ENCODE measurements at places on chromosomes 2 and 18. TPM values are rescaled to one million over a fixed set of nuclear protein-coding genes. Genes with fewer than 3 reads are reported as not detected.

DNA sequence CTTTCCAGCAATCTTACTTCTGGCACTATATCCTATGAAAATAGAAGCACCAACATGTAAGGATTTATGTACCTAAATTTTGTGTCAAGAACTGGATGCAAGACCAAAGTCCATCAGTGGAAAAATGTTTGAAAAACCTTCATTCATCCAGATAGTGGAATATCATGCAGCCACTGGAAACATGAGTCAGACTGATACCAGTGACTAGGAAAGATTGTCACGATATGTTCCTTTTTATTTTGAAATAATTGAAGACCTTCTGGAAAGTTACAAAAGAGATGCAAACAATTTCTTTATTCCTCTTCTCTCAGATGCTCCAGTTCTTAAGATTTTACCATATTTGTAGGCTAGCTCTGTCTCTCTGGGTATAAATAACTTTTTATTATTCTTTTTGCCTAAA lies 40.5 kb upstream of the IL1R2 start:
- H3K4me1 ChIP-seq: 0 out of 2 replicates have a peak, but pooled peaks cover 5% of the 10 kb centered on the region
- H3K36me3 ChIP-seq: no peaks in the 10 kb centered on the region
- no peak for DNase-seq
- no peak overlapping the region for H3K4me3 ChIP-seq
- no peaks in the 10 kb centered on the region for H3K27me3 ChIP-seq

DNA sequence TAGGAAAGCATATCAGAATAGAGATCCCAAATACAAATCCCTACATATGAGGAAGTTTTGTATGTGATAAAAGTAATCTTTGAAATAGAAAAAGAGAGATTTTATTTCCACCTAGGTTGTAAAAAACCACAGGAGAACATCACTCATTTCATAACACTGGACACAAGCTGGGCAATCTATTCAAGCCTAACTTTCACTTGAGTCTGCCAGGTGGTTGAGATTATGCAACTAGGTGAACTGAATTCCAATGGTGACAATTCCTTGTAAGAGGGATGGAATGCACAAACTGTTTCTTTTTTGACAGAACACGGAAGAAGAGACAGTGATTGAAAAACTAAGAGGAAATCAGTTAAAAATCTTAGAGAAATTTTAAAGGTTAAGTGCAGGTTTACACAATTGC lies 619.6 kb upstream of the TMEFF2 start:
- no peak for DNase-seq
- H3K4me1 ChIP-seq: no peaks in the 10 kb centered on the region
- H3K36me3 ChIP-seq: no peaks in the 10 kb centered on the region
- no peak overlapping the region for H3K27ac ChIP-seq
- H3K4me3 ChIP-seq: no peak overlapping the region

DNA sequence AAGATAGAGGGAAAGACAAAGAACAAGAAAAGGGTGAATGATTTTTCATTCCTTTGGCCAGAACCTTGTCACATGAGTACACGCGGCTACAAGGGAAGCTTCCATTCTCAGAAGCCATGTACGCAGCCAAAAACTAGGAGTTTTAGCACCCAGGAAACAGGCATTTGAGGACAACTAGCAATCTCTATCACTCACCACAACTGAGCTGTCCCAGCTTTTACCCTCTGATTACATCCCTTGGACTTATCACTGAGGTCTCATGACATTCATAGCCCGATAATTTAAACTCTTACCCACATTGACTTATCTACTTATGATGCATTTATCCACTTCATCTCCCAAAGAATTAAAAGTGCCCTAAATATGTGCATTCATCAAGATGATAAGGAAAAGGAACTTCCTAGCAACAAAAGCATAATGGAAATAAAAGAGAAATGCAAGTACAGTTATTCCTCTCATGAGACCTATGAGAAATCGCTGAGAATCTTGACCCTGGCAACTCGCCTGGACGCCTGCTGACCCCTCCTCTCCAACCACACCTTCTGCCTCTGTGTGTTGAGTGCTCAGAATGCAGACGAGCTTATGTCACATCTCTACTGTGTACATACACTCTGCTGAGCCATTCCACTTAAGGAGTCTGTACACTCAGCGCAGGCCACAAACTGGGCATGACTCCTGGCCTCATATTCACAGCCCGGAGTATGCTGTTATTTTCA lies 28.7 kb upstream of the MFSD6 start:
- DNase-seq: peak; percentile 79
- no peaks in the 10 kb centered on the region for H3K36me3 ChIP-seq

DNA sequence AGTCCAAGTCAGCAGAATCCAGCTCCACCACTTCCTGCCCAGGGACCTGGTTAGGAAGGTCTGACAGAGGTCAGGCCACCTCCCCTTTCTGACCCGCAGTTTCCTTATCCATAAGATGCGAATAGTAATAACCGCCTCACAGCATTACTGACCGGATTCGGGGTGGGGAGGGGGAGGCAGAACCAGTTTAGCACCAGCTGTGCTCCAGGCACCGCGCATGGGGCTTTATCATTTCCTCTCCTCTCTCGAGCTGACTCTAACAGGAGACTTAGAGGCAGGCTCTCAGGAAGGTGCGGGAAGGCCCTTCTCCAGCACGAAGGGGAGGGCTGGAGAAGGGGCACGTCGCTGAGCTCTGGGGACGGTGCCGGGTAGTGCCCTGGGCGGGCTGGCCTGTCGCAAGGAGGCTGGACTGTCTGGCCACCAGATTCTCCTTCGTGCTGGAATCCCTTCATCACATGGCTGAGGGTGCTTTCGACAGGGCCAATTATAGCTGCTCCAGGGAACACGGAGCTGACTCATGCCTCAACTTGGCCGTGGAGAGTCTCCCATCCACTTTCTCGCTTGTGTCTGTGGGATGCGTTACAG lies 5.7 kb downstream of the EHD3 start:
- H3K27ac ChIP-seq: no peak overlapping the region
- no peak overlapping the region for H3K4me3 ChIP-seq
- no peaks in the 10 kb centered on the region for H3K27me3 ChIP-seq
- DNase-seq: no peak
- H3K36me3 ChIP-seq: no peaks in the 10 kb centered on the region

- 0 out of 2 replicates have a peak, but pooled peaks cover 4% of the 10 kb centered on the region for H3K27me3 ChIP-seq
- H3K4me3 ChIP-seq: no peak overlapping the region
- H3K36me3 ChIP-seq: no peaks in the 10 kb centered on the region
- no peak overlapping the region for H3K27ac ChIP-seq
These were observed 323.5 kb upstream of the SKOR2 start for GRCh38 chr18:47574966-47575365.

GRCh38 chr2:131493199-131493968 lies 1.2 kb upstream of the MZT2A start:
- peak overlapping the region; percentile 76 for H3K27ac ChIP-seq
- H3K27me3 ChIP-seq: no peaks in the 10 kb centered on the region
- peak overlapping the region; percentile 97 for H3K4me3 ChIP-seq
- 0 out of 2 replicates have a peak, but pooled peaks cover 8% of the 10 kb centered on the region for H3K4me1 ChIP-seq

DNA sequence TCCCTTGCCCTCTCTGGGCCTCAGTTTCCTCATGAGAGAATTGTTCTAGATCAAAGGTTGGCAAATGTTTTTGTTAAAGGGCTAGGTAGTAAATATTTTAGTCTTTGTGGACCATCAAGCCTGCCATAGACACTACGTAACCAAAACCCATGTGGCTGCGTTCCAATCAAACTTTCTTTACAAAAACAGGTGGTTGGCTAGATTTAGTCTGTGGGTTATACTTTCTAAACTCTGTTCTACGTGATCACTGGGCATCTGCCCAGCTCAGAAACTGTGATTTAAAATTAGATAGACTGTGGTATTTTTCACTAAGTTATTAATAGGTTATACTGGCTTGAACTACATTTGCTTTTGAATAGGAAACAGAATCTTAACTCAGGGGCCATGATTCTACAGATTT lies 149.8 kb upstream of the DCC start:
- no peak overlapping the region for H3K4me3 ChIP-seq
- no peaks in the 10 kb centered on the region for H3K36me3 ChIP-seq
- no peaks in the 10 kb centered on the region for H3K27me3 ChIP-seq
- DNase-seq: no peak

DNA sequence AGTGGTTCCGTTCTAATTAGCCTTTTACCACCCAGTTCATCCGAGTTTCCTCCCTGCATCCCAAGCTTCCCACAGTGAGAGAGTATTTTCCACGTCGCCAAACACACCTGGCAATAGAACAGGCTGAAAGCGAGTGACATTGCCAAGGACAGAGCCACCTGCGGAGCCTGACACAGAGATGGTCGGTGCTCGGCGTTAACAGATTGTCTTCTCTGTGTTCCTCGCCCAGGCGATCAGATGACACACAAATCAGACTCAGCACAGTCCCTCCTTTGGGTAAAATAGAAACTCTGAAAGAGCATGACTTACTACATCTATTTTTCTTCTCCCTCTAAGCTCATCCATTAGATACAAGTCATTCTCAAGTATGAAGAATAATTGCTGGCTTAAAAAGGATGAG lies 107.7 kb downstream of the CD226 start:
- no peaks in the 10 kb centered on the region for H3K36me3 ChIP-seq
- H3K27me3 ChIP-seq: no peaks in the 10 kb centered on the region
- no peak overlapping the region for H3K27ac ChIP-seq
- no peaks in the 10 kb centered on the region for H3K4me1 ChIP-seq

- no peak overlapping the region for H3K4me3 ChIP-seq
- no peaks in the 10 kb centered on the region for H3K36me3 ChIP-seq
- DNase-seq: no peak
- H3K27me3 ChIP-seq: no peaks in the 10 kb centered on the region
- peaks cover 12% of the 10 kb centered on the region for H3K4me1 ChIP-seq
These were observed 8.9 kb upstream of the KLF11 start for GRCh38 chr2:10034333-10035052.

DNA sequence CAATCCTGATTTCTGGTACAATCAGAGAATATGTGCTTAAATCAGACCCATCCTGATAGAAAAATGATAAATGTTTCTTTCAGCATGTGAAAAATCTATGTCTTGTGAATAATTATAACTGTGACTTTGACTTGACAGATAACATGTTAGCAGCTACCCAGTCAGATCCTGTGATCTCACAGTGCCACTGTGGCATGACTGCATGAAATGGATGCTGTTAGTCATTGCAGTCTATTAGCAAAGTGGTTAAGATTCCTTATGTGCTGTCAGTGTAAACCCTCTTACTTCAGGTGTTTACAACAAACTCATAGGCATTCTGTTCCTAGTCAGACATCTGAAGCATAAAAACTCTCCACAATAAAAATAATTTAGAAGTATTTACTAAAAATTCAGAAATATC lies 244.6 kb upstream of the RND3 start:
- no peaks in the 10 kb centered on the region for H3K36me3 ChIP-seq
- peaks cover 13% of the 10 kb centered on the region for H3K4me1 ChIP-seq
- peak; percentile 64 for DNase-seq
- H3K27me3 ChIP-seq: no peaks in the 10 kb centered on the region

DNA sequence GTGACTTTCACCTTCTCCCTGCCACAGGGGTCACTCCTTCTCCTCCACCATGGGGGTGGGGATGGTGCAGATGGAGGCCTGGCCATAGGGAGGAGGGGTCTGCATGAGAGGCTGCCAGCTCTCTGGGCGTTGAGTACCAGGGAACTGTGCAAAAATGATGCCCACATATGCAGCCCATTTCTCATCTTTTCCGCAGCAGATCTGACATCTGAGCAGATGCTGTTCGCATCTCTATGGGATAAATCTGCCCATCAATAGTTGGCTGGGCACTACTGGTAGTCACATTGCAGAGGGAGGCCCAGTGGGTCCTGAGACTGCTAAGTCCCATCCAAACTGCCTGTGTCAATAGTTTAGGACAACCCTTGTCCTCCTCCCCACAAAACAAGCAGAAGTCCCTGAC lies 45.9 kb upstream of the LGALSL start:
- H3K4me3 ChIP-seq: no peak overlapping the region
- DNase-seq: no peak
- no peaks in the 10 kb centered on the region for H3K36me3 ChIP-seq
- peaks cover 30% of the 10 kb centered on the region for H3K4me1 ChIP-seq
- H3K27me3 ChIP-seq: no peaks in the 10 kb centered on the region

DNA sequence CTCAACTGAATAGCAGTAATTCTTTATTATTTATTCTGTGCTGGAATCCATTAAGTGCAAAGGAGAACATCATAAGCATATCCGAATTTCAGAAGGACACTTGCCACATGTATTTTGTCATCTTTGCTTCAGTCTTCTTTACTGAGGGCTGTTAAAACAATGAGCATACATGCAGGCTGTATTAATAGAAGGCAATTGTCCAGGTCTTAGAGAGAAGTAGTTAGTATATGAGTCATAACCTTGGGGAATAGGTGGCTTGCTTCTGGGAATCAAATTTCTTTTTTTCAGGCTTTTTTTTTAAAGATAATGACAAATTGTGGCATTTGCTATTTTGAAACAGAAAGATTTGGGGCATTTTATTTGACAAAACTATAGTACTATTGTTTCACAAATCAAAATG lies 773.5 kb downstream of the CNTNAP5 start:
- H3K27me3 ChIP-seq: no peaks in the 10 kb centered on the region
- DNase-seq: no peak
- no peaks in the 10 kb centered on the region for H3K36me3 ChIP-seq
- no peak overlapping the region for H3K27ac ChIP-seq
- H3K4me3 ChIP-seq: no peak overlapping the region

DNA sequence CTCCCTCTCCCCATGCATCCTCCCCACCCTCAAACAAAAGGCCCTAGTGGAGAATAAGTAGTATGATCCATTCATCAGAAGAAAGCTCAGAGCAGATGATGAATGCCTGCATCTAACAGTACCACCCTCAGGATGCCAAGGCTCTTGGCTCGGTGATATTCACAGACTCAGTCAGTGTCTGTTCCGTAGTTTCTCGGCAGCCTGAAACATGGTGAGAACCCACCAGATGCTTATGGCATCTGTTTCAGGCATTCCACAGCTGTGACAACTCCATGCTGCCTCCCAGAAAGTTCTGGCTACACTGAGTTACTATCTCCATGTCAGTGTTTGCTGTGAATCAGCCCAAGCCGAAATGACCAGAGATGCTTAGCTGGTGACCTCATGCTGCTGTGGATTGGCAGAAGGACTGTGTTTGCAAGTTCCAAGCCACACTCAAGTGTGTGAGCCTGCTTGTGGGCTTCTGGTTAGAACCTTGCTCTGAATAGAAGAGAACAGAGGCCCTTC lies 83.9 kb downstream of the WDSUB1 start:
- H3K4me3 ChIP-seq: no peak overlapping the region
- peaks cover 8% of the 10 kb centered on the region for H3K36me3 ChIP-seq
- DNase-seq: peak; percentile 61
- H3K4me1 ChIP-seq: no peaks in the 10 kb centered on the region

GRCh38 chr2:27322301-27322765 lies 564 bp downstream of the MPV17 start:
- peak overlapping the region; percentile 81 for H3K4me3 ChIP-seq
- peak overlapping the region; percentile 94 for H3K27ac ChIP-seq
- no peaks in the 10 kb centered on the region for H3K27me3 ChIP-seq
- H3K36me3 ChIP-seq: peaks cover 10% of the 10 kb centered on the region

GRCh38 chr18:24189007-24189528 lies 50.2 kb downstream of the CABYR start:
- no peaks in the 10 kb centered on the region for H3K4me1 ChIP-seq
- no peak overlapping the region for H3K27ac ChIP-seq
- H3K4me3 ChIP-seq: no peak overlapping the region
- H3K27me3 ChIP-seq: no peaks in the 10 kb centered on the region

TNP1 gene
- total RNA-seq: not detected

PLGLB1 gene
- total RNA-seq: 0.62 TPM

RAB17 gene
- 52.2 TPM for total RNA-seq

B3GNT7 gene
- total RNA-seq: 11.0 TPM

RNF149 gene
- 47.3 TPM for total RNA-seq

DIS3L2 gene
- 24.5 TPM for total RNA-seq

All from PC-3 (cell line).